CD8-positive, alpha-beta memory T cell (primary cell): ENCODE measurements at places on chromosomes 3 and 15.

DNA sequence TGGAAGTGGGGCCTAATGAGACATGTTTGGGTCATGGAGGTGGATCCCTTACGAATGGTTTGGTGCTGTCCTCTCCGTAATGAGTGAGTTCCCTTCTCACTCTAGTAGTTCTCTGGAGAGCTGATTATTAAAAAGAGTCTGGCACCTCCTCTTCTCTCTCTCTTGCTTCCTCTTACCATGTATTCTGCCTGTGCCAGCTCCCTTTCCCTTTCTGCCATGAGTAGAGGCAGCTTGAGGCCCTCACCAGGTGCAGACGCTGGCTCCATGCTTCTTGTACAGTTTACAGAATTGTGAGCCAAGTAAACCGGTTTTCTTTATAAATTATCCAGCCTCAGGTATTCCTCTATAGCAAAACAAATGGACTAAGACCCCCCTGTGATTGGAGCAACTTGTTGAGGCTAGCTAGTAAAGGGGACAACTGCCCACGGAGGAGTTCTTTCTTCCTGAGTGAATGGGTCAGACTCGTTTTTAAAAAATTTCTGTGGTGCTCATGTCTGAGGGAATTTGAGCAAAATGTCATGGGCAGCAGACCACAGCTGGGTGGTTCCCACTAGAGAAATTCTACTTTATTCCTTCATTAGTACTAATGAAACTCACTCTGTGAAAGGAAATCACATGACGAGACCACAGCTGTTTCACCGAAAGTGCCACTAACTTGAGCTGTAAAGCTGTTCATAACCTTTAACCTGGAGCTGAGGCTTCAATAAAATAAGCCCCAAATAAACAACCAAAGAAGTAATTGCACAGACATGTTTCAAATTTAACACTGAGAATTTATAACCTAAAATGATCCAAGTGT is 210.0 kb downstream of the NFKBIZ start:
- DNase-seq, result no peak

GRCh38 chr3:106047221-106047620 is 178.4 kb upstream of the CBLB start:
- DNase-seq, result no peak

DNA sequence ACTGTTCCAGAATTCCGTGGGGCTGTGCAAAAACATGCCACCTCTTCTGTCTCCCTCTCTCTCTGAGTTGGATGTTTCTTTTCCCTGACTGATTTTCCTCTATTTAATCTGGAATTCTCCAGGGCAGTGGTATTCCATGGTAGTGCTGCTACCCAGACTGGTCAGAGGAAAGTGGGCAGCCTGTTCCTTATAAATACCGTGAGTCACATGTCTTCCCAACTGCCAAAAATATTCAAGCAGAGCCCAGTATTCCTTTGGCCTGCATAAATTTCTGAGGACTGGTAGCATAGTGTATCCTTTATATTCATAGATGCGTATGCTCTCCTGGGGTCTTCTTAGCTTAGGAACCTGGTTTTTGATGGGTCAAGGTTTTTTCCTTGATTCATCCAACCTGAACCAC is 40.9 kb downstream of the CEMIP start:
- no peak for DNase-seq

- DNase-seq, result no peak
Measured at GRCh38 chr3:66405701-66406091, 95.1 kb downstream of the LRIG1 start.

- DNase-seq, result no peak
Measured at GRCh38 chr3:123119802-123120201, 53.0 kb downstream of the PDIA5 start.

GRCh38 chr3:112610121-112610520 is 30.8 kb downstream of the CCDC80 start:
- no peak for DNase-seq

DNA sequence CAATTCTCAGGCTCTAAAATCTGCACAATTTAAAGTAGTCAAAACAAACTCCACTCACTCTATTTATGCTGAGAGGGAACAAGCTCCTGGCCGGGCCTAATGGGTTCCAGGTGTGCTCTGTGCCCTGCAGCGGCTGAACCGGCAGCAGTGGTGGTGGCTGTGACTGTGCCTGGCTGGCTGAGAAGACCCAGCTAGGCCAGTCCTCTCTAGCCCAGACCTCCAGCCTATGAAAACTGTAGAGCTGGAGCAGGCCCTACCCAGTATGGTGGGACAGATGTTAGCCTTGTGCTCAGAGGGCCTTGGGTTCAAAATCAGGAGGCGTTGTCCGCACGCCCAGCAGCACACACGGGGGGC is 37.0 kb downstream of the EPHB3 start:
- DNase-seq, result no peak

GRCh38 chr3:32175607-32176197 is 62.8 kb upstream of the CMTM8 start:
- DNase-seq, result peak; percentile 21

- no peak for DNase-seq
Measured at GRCh38 chr15:82789491-82789890, 16.4 kb downstream of the FSD2 start.

GRCh38 chr15:93982226-93982727 is 249.1 kb upstream of the MCTP2 start:
- DNase-seq, result no peak

DNA sequence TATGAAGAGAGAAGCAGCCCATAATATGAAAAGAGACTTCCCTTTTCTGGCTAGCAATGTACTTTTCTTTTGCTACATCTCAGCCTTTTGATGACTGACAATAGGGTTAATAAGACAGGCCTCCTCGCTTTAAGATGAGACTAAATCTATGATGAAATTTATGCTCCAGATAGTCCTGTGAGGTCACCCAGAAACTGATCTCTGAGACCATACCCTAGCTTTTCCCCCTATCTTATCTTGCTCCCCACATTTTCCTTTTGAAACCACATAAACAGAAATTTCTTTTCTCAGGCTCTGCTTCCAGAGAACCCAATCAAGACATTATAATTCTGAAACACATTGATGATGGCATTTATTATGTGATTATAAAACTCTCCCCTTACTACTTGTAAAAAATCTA is 168.8 kb upstream of the CADM2 start:
- DNase-seq, result no peak

GRCh38 chr3:147813256-147813655 is 404.1 kb downstream of the ZIC1 start:
- no peak for DNase-seq

GRCh38 chr15:100241572-100242482 is 99.9 kb downstream of the ADAMTS17 start:
- DNase-seq, result no peak

GRCh38 chr15:77853008-77853328 is 220.3 kb upstream of the LINGO1 start:
- no peak for DNase-seq

DNA sequence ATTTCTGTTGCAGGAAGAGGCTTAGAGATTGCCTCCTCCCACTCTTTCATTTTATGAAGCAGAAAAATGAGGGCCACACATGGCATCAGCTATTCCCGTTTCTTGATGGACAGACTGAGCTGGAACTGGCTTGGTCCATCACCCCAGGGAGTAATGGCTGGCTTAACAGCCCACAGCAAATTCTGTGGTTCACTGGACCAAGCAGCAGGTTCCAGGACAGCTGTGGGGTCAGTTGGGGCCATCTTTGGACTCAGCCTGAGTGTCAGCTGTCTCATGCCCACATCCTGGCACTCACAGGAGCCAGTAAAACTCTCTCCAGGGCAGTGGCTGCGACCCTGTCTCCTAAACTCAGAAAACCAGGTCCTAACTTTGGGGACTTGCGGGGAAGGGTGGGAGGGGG is 36.5 kb downstream of the ZDHHC19 start:
- no peak for DNase-seq

GRCh38 chr3:196976941-196977340 is 8.3 kb upstream of the PIGZ start:
- no peak for DNase-seq
